ENCODE measurements at places on chromosomes 7 and 10.

- DNase-seq = no peak
These were observed 828.6 kb upstream of the GHITM start for GRCh38 chr10:83310688-83311087.

- no peak for DNase-seq
These were observed 337.6 kb downstream of the CCSER2 start for GRCh38 chr10:84665883-84666463.

DNA sequence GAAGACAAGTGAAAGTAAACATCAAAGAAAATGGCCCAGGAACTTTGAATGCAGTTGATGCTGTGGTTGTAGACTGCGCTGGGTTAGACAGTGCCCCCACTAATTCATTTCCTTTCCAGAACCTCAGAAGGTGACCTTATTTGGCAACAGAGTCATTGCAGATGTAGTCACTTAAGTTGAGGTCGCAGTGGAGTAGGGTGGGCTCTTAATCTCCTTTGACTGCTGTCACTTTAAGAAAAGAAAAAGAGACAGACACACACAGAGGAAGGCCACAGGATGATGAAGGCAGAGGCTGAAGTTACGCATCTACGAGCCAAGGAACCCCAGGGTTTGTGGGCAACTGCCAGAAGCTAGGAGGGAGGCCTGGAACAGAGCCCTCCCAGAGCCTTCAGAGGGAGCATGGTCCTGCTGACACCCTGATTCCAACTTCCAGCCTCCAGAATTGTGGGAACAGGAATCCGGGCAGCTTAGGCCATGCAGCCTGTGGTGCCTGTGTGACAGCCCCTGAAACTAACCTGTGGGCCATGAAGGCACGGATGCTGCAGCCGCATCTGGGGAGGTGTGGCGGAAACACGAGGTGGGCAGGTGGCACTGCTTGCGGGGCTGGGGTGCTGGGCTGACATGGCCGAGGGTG is 107.6 kb downstream of the PRKAG2 start:
- DNase-seq = no peak

- no peak for DNase-seq
These were observed 76.8 kb downstream of the ALOX5 start for GRCh38 chr10:45450866-45451265.

DNA sequence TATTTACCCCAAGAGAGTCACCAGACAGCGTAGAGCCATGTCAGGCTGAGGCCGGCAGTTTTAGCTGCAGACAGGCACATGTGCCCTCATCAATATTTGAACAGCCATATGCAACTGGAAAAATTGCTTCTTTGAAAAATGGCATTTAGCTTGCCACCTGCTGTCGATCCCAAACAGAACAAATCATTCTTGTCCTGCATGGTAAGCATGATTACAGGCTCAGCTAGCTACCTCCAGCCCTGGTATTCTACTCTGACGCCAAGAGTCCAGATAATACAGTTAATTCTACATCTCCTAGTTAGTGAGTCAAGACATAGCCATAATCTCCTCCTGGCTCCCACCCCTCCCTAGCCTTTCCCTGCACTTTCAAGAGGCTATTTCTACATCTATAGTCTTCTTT is 7.7 kb downstream of the CREB3L2 start:
- DNase-seq = no peak

DNA sequence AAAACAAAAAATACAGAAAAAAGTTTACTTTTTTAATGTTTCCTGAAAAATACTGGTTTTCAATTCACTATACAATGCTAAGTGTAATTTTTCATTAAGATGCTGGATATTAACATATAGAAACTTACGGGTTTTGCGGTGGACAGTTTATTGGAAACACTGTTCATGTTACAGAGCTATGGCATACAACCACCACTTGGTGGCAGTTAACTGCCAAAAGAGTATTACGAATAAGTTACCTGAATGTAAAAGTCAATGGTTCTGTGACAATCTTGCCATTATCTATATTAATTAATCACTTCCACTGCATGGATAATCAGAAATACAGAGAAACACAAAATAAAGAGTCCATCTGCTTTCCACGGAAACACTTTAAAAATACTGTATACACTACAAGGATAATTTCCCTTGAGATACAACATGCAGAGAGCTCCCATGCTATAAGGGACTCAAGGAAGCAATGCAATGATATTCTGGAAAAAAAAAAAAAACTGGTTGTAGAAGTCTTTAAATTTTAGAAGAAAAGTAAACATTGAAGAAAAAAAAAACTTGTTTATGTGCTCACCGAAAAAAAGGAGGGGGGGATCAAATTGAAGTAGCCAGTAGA is 97.0 kb downstream of the TPK1 start:
- no peak for DNase-seq

DNA sequence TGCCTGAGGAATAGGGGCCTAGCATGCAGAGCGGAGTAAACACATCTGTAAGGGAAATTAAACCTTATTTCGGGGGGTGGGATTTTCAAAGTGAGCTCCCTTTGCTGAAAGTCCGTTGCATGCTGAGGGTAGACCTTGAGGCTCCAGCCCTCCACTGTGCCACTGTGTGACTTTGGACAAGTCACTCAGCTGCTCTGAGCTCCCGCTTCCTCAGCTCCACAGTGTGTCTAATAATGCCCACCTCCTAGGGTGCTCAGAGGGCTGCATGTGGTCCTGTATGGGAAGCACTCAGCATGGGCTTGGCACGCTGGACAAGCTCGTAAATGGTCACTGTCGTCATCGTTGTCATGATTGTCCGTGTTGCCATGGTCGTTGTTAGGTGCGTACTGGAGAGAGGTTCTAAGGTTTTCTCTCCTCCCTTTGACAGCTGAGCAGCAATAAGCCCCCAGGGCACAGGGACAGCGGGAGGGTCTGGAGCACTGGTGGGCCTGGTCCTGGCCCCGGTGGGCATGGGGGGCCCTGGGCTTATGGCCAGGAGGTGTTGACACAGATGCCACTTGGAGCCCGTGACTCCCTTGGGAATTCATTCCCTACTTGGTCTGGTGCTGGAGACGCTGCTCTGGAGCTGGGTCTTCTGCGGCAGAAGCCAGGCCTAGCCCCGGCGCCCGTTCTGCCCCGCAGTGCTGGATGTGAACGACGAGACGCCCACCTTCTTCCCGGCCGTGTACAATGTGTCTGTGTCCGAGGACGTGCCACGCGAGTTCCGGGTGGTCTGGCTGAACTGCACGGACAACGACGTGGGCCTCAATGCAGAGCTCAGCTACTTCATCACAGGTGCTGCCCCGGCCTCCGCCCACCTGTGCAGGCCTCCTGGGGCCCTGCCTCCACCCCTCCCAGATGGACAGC is 13.1 kb downstream of the C10orf105 start:
- DNase-seq = no peak

- DNase-seq = no peak
These were observed 62.9 kb downstream of the GRM8 start for GRCh38 chr7:127189886-127190285.

DNA sequence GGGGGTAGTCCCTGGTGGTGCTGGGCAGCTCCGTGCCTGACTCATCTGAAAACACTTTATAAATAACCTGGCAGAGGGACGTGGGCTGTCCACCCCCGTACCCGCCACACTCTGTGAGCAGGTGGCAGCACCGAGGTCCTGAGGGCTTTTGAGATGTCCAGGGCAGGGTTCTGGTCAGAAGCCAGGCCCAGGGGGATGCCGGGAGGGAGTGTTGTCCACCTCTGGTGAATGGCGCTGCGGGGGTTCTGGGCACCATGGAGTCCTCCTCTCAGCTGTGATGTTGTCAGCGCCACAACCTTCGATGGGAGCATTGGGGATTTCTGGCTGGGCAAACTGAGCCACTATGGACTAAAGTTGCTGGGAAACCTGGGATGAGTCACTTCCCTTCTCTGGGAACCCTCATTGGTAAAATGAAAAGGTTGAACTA is 27.4 kb upstream of the GOLGA7B start:
- DNase-seq = no peak

- no peak for DNase-seq
These were observed 126.8 kb upstream of the SEM1 start for GRCh38 chr7:96836456-96836855.

DNA sequence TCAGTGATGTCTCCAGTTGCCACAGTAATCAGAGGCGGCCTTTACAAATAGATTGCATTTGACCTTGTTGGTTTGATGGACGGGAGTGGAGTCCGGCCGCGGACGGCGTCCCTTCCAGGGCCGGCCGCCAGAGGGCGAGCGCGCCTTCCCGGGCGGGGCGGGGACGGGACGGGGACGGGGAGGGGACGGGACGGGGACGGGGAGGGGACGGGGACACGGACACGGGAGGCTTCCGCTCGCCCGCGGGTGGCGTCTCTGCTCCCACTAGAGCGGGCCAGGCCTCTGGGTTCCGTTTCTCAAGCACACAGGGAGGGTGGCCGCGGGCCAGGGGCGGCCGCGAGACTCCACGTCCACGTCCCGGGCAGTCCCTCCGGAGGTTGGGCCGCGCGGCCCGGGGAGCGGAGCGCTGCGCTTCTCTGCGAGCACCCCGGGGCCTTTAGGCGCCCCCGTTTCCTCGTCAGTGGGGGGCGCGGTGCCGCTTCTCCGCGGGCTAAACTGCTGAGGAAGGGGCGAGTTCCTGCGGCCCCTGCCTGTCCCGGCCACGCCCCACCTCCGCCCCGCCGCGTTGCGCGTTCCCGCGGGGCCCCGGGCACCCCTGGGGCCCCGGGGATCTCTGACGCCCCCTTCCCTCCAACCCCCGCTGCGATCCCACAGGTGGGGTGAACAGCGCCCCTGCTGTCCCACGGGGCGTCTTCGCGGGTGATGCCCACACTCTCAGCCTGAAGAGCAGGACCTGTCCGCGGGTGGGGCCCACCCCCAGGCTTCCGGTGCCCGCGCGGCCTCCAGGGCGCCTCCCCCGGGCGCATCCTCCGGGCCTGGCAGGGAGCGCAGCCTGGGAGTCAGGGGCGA is 84.2 kb upstream of the MKI67 start:
- peak; percentile 69 for DNase-seq

DNA sequence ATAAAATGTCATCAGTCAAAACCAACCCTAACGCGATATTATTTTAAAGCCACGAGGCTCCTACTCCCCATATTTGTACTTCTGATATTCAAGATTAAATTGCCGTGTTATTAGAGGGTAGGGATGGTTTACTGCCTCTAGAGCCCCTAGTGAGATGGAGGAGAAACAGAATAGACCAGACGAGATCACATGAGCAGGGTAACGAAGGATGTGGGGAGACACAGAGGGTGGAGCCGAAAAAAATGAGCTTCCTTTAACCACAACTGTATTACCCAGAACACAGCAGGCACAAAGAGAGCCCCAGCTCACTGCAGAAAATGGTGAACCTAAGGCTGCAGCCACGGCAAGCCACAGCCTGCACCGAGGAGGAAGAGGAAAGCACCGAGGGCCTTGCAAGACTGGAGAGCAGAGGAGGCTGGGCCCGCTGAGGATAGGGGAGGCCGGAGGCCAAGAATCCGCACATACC is 14.3 kb downstream of the ZC3HAV1 start:
- peak; percentile 49 for DNase-seq

GRCh38 chr10:103759100-103759781 is 96.1 kb downstream of the SH3PXD2A start:
- DNase-seq = no peak

GRCh38 chr10:26881600-26882331 is 21.0 kb upstream of the ABI1 start:
- DNase-seq = no peak

DNA sequence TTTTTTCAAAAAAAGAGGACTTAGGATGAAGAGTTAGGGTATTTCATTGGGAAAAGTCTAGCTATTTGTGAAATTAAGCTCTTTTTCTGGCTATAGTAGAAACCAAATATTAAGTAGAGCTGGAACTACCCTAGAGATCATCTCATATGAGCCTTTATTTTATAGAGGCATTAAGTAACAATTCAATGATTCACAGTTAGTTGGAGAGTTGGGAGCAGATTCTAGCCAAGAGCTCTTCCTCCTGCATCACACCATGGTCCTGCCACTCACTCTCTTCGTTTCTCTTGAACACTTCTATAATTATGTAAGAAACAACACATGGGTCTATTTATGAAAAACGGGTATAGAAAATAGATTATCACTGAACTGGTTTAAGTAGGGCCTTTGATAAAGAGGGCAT is 76.1 kb upstream of the ANK3 start:
- no peak for DNase-seq

DNA sequence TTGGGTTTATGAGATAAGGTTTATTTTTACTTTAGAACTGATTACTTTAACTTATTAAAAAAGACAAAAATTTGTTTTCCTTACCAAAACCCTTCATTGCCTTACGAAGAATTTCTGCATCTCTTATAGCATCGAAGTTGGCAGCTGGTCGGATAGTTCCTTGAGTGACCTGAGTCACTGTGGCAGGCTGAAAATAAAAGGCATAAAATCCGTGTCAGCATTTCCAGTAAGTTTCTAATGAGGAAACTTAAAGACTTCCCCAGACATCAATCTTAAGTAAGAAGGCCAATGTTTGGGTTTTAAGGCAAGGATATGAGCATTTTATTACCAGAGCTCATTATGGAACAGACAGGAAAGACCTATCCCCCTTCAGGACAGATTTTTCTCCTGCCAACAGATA is 25.6 kb downstream of the ANXA7 start:
- DNase-seq = no peak

DNA sequence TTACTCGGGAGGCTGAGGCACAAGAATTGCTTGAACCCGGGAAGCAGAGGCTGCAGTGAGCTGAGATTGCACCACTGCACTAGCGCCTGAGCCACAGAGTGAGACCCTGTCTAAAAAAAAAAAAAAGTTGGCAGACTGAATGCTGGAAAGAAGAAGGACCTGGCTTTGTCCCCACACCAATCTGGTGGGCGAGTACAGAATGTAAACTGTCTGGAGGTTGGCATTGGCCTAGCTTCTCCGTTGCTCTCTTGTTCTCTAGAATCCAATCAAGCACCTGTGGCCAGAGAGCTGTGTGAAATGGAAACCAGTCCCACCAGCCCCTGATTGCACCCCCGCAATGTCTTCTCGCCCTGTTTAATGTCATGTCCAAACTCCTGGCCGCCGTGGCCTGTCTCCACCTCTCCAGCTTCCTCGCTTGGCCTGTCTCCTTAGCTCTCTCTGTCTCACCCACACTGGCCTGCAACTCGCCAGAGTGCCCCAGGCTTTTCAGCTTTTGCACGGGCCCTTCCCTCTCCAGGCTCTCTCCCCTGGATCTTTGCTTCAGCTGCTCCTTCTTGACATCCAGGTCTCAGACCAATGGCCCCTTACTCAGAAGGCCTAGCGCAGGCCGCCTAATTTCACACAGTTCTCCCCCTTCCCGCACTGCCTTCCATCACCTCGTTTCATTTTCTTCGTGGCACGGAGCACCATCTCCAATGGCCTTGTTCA is 670 bp upstream of the AGK start:
- DNase-seq = no peak

GRCh38 chr7:137816696-137817320 is 30.0 kb downstream of the DGKI start:
- DNase-seq = no peak

DNA sequence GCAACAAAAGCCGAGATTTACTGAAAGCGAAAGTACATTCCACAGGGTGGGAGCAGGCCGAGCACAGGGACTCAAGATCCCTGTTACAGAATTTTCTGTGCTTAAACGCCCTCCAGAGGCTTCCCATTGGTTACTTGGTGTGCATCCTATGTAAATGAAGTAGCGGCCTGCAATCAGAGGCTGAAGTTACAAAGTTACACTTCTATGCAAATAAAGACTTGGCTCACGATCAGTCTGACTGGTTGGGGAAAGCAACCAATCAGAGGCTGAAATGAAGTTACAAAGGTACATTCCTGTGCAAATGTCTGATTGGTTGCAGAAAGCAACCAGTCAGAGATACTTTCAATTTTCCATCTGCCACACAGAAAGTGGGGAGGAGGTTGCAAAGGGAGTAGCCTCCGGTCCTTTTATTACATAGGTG is 4.1 kb downstream of the ACBD7 start:
- no peak for DNase-seq

Data from activated CD8-positive, alpha-beta memory T cell treated with anti-CD3 and anti-CD28 coated beads for 1 hour (primary cell).